ENCODE measurements at places on chromosomes 5 and 9.

DNA sequence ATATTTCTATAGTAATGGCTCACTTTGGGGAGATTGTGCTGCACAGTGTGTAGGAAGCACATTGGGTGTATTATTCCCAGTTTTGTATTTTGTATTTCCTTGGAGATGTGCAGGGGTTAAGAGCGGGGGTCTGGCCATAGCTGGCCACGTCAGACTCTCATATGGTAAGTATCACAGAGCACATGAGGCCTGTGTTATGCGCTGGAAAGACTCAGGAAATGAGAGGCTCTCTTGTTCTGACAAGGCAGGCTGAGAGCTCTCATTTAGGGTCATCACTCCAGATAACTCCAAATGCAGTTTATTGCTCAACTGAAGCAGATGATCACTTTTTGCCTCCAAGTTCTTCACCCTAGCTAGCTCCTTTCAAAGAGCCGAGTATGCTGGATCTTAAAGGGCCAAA, 205.7 kb downstream of the NTRK2 start:
- no peak for DNase-seq

- DNase-seq, result peak; percentile 8
Observed at GRCh38 chr5:152736906-152737305, 331.8 kb upstream of the NMUR2 start.

GRCh38 chr9:73423891-73424290, 272.2 kb downstream of the ANXA1 start:
- peak; percentile 34 for DNase-seq

- DNase-seq, result no peak
Observed at GRCh38 chr9:71233646-71234045, 112.2 kb upstream of the TRPM3 start.

GRCh38 chr9:113579283-113580040, 115.9 kb downstream of the RGS3 start:
- DNase-seq, result no peak

DNA sequence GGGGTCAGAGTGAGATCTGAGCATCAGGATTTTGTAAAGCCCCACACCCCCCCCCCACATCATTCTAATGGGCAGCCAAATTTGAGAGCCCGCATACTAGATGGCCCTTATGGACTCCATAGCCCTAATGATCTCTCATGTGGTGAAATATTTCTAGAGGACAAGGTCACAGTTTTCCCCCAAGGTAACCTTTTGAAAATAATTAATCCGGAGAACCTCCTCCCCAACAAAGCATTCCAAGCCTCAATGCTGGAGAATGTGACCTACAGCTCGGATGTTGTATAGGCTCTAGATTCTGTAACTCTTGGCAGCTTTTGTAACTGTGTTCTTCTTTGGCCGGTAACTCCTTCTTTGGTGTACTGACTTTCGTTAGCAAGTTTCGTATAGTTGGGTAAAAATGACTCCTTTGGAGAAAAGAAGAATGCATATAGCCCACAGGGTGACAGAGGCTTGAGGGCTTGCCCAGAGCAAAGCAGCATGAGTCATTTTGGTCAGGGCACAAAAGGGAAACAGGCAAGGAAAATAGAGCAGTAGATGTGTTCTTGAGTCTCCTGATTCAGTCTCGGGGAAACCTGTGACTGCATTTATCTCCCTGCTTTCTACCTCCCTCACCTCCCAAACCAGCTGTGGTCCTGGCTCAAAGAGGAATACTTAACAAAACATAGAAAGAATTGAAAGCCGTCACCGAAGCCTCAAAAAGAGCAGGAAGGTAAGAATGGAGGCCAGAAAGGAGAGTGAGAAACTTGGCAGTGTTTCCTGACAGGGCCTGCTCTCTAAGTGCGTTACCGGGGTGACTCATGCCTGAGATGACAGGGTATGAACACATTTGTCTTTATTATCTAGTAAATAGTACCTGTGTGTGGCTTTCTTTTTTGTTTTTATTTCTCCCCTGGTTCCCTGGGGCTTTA, 6.6 kb upstream of the XPA start:
- DNase-seq, result peak; percentile 90

- DNase-seq, result peak; percentile 29
Observed at GRCh38 chr9:92483627-92484545, 1.6 kb upstream of the ASPN start.

DNA sequence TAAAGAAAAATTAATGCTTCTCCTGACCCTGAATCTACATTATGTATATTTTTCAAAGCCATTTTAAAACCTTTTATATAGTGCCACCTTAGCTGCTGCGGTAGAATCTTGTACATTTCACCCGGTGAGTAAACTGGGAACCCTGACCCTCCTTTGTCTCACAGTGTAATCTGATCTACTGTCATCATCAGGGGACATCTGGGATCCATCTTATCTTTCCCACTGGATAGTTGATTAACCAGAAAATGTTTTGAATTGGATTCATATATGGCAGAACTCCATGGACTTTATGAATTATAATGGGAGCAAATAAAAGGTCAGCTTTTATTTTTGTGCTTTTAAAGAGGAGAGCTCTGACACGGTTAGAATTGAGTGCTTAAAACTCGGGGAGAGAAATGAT, 95.0 kb downstream of the ADAMTSL1 start:
- DNase-seq, result no peak

- no peak for DNase-seq
Observed at GRCh38 chr9:84839541-84839940, 170.0 kb downstream of the NTRK2 start.

GRCh38 chr5:174204535-174205313, 159.2 kb downstream of the NSG2 start:
- peak; percentile 9 for DNase-seq

- peak; percentile 54 for DNase-seq
Observed at GRCh38 chr9:1083325-1083913, 33.3 kb downstream of the DMRT2 start.

DNA sequence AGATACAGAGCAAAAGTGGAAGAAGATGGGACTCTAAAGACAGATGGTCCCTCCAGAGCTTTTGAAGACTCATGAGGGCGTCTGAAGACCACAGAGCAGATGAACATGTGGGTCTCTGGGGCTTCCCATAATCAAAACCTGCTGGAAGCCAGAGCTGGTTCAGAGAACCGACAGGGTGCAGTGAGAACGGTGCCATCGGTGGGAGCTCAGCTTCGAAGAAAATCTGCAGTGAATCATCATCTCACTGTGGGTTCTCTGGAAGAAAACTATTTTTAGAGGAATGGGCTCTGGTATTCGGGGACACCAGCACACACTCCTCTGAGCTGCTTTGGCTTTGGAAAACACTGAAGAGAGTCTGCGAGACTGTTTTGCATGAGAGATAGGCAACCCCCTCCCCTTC, 222.4 kb upstream of the PANK3 start:
- no peak for DNase-seq

GRCh38 chr9:22446950-22447617, 460 bp downstream of the DMRTA1 start:
- DNase-seq, result peak; percentile 65

- no peak for DNase-seq
Observed at GRCh38 chr5:161803-162110, 29.5 kb upstream of the LRRC14B start.

GRCh38 chr9:78565481-78565880, 268.6 kb downstream of the PSAT1 start:
- DNase-seq, result no peak

DNA sequence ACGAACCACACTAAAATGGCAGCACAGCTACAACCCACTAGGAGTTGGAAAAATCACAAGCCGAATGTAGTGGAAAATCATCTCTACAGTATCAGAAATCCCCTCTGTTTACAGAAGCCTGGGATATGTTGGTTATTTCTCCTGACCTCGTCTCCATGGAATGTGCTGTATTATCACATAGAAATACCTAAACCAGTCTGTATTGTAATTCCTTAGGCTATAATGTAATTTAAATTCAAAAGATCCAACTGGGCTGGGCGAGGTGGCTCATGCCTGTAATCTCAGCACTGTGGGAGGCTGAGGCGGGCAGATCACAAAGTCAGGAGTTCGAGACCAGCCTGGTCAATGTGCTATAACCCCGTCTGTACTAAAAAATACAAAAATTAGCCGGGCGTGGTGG, 244.8 kb upstream of the MPDZ start:
- DNase-seq, result peak; percentile 15

GRCh38 chr5:30749971-30750370, 443.5 kb upstream of the CDH6 start:
- DNase-seq, result peak; percentile 77

DNA sequence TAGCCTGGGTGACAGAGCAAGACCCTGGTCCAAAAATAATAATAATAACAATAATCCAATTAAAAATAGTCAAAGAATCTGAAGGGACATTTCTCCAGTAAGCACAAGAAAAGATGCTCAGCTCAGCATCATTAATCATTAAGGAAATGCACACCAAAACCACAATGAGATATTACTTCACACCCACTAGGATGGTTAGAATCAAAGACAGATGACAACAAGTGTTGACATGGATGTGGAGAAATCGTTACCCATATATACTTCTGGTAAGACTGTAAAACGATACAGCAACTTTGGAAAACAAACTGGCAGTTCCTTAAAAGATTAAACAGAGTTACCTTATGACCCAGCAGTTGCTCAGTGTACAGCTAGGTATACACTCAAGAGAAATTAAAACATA, 5.3 kb upstream of the FANCG start:
- DNase-seq, result no peak

DNA sequence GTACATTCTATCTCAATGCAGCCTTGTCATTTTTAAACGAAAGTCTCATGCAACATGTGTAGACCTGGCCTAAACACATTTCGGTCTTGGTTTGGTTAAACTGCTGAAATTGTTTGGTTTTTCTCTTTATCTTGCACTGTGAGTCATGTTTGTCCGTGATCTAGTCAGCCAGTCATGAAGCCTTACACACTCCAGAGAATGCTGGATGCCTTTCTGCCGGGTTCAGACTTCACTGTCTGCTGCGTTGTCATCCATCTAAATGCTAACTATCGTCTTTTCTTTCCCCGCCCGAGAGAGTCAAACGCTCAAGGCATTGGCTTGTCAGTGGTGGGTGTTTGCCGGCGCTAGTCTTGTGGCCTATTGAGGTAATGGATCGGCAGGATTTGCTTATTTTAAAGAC, 1194.6 kb upstream of the WWC1 start:
- DNase-seq, result no peak

GRCh38 chr5:167381457-167381856, 910.0 kb upstream of the WWC1 start:
- DNase-seq, result no peak

DNA sequence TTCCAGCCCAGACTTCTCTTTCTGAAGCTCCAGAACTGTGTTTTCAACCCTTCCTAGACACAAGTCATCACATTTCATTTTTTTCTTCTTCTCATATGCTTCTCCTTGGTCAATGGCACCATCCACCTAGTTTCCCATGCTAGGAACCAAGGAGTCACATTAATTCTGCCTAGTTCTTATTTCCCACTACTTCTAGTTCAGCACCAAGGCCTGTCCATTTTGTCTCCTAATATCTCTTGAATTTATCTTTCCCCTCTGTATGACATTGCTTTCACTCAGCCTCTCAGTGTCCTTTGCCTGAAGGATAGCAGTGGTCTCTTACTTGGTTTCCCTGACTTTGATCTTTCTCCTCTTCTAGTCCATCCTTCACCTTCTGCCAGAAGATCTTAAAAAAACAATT, 38.8 kb downstream of the ARHGEF28 start:
- no peak for DNase-seq

GRCh38 chr9:85536076-85536475, 205.7 kb downstream of the AGTPBP1 start:
- peak; percentile 57 for DNase-seq

DNA sequence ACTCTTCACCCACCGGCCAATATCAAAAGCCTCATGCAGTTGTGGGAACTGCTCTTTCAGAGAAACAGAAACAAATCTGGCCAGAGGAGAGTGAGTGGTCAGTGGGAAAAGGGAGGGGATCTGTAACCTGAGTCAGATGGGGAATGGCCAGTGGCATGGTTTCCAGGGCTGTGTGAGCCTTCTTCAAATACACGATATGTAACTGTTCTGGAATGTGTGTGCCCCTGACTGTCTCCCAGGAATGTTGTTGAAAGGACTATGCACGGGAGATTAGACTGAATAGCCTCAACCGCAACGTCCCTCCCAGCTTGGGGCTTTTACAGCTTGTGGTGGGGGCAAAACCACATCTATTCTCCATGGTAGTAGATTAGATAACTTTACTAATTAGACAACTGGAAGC, 60.8 kb downstream of the SH3TC2 start:
- peak; percentile 92 for DNase-seq

- DNase-seq, result peak; percentile 32
Observed at GRCh38 chr5:23332650-23333251, 174.7 kb upstream of the PRDM9 start.

DNA sequence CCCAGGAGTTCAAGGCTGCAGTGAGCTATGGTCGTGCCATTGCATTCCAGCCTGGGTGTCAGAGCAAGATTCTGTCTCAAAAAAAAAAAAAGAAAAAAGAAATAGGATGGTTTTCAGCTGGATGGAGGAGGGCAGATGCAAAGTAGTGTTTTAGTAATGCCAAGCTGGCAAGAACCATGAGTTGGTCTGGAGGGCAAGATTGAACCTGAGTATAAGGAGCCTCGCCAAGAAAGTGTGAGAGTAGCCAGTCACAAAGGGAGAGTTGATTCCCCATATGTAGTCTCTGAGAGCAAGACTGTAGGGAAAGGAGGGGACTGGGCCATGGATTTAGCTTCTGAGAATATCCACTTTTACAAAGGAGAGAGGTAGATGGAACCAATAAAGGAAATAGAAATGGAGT, 6.9 kb downstream of the TNFAIP8 start:
- DNase-seq, result peak; percentile 57

DNA sequence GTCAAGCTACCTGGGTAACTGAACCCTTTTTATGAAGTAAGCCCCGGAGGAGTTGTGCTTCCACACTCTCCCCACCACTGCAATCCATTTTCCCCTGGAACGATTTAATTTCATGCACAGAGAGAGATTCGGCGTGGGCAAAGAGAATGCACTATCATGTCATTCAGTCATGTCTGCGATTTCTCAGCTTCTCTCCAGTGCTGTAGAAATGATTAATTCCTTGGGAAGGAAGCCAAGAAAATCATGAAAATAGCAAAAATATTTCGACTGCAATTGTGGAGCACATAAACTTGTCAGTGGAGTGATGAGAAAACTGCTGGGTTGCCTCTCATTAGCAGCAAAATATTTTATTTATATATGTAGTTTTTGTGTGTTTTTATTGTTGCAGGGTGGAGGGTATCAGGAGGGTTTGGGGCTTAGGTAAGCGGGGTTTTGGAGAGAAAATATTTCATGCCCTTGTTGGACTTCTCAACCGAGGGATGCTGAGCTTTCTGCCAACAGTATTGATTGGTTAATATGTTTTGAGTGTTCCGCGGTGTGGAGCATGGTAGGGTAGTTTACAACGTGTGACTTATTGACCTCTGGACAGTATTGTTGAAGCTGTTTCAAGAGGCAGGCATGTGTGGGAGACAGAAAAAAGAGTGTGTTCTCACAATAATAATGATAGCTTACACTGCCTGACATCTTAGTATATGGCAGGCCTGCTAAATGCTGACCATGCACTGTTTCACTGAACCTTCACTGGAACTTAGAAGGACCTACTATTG, 69.3 kb downstream of the SGCD start:
- DNase-seq, result no peak

DNA sequence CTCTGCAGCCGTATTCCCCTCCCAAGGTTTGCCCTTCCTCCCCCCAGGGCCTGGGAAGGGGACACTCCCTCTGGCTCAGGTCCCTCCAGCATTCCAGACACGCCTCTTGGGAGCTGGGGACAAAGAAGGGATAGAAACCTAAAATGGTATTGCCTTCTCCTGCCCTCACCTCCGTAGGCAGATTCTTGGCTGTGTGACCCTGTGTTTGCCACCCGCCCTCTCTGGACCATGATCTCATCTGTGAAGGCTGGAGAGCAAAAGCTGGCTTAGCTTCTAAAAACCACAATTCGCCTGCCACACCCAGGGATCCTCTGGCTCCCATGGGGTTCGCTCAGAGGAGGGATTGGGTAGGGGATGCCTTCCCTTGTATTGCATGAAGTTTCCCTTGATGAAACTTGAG, 7.7 kb downstream of the AQP3 start:
- no peak for DNase-seq

Data from bronchial epithelial cell (primary cell).